Activated CD4-positive, CD25-positive, alpha-beta regulatory T cell (primary cell): ENCODE measurements at places on chromosomes 11 and 22.

GRCh38 chr11:12690663-12691062, 16.4 kb downstream of the TEAD1 start:
- no peak for DNase-seq

DNA sequence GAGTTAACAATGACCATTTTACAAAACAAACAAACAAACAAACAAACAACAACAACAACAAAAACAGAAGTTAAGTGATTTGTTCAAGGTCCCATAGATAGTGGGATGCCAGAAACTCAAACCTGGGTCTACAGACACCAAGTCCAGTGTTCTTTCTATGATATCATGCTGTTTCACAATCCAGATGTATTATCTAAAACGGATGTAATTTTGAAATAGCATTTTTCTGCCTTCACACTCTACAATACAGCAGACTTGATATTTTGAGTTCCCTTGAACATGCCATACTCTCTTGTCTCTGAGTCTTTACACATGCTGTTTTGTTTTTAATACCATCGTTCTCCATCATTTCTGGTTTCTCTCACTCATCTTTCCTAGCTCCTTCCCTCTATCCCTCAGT, 104.5 kb downstream of the RELT start:
- no peak for DNase-seq

DNA sequence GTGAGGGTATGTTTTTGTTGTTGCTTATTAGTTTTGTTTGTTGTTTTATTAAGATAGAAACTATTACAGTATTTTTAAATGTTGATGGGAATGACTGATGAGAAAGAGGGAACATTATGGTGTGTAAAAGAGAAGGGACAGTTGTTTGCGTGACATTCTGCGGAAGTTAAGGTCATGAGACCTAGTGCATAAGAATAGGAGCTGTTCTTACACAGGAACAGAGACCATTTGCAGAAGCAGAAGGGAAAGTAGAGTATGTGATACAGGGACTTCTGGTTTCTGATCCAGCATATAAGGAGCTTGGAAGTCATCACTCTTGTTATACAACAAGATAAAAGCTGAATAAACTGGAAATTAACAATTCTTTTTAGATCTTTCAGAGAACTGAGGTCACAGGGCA, 299.2 kb upstream of the API5 start:
- no peak for DNase-seq

DNA sequence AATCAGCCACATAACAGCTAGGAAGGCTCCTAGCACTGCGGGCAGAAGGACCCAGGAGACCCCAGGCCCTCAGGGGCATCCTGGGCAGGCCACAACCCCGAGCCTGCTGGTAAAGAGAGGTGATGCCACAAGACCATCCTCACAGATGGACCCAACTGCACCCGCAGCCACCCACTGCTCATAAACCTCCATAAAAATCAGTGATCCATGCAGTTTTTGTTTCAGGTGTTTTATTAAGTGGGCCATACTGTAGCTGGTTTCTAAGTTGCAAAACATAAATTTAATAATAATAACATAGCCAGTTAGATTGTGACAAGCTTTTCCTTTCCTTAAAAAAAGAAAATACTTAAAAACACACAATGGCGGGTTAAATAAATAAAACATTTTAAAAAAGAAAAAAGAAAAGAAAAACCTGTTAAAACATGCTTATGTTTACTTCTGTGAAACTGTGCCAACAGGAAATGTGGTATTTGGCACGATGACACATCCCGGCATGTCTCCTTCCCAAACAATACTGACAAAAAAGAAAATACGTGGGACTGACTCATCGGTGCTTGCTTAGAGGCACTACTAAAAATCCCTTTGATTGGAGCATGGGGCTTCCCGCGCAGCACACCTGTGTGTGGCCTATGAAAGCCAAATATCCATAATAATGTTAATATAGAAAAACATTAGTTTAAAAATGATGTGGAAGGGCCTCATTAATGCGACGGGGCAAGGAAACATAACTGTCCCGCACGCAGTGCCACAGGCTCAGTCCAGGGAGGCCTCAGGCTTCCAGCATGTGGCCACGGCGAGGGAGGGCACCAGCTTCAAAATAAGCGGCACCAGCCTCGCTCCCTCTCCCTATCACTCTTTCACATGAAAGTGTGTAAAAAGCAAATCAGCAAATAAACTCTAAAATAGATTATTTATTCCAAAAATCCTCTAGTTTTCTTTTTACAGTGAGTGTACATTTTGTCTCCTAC, 47.5 kb upstream of the SCUBE2 start:
- DNase-seq = no peak

DNA sequence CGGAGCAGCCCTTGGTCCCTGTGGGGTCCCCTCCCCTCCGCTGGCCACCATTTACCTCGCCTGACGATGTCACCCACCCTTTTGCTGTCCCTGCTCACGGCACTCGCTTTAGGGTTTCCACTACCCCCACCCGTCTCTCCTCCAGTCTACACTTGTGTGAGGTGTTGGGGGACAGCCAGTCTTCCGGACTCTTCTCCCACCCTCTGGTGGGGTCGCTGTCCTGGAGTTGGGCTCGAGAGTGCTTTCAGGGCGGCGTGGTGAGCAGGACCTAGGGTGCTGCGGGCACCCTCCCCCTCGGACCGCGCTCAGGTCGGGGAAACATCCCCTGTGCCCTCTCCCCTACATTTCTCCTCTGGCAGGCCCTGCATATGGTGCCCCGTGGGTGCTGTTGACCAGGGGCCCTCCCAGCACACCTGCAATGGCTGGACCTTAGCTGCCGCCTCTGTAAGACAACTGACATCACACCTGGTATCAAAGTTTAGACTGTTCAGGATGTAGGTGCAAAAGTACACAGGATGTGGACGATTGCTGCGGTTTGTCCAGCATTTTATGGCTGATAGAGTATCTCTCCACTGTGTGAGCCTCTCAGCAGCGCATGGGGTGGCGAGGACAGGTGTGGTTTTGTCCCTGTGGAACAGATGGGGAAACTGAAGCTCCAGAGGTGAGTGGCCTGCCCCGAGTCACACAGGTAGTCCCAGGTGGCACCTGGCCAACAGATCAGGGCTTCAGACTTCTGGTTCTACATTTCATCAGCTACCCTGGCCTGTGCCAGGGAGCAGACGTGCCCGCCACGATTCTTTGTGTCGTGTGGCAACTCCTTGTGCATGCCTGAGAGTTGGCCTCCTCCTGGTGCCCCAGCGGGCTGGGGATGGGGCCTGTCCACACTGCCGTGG, 1.2 kb downstream of the GRK2 start:
- DNase-seq = no peak

- no peak for DNase-seq
Measured at GRCh38 chr22:22816766-22817410, 70.7 kb upstream of the IGLL5 start.

- DNase-seq = no peak
Measured at GRCh38 chr11:73399159-73399590, 23.0 kb downstream of the RELT start.

GRCh38 chr11:92455210-92455790, 230.7 kb downstream of the FAT3 start:
- no peak for DNase-seq

DNA sequence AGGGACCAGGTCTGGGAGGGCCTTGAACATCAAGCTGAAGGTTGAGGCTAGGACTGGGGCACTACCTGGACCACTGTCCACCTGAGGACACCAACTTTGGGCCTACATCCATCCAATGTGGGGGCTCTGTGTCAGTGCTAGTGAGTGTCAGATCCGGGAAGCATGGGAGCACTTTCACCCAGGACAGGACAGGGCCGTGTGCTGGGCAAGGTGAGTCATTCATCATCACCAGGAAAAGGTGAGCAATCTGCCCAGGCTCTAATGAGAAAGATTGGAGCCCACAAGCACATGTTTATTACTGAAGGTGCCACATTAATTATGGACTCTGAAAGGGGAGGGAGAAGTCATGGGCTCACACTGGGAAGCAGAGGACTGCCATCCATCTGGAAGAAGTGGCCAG, 39.7 kb upstream of the DRD2 start:
- DNase-seq = no peak

DNA sequence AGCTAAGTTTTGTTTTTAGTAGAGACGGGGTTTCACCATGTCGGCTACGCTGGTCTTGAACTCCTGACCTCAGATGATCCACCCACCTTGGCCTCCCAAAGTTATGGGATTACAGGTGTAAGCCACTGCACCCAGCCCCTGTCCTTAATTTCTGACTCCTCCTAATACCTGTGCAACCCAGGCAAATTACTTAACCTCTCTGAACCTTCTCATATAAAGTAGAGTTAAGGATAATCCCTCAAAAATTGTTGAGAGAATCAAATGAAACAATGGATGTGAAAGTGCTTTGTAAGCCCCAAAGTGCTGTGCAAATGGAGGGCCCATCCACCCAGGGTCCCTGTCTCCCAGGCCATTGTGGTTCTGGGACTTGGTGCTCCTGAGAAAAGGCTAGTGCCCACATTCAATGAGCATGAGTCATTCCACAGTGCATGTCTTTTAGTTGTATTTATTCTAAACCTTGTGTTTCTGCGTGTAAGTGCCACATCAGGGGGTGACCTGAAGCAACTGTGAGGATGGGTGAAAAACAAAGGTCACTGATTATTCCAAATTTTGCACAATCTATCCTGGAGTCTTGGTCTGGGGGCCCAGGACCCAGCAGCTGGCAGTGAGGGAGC, 61.4 kb upstream of the PTPRJ start:
- no peak for DNase-seq

DNA sequence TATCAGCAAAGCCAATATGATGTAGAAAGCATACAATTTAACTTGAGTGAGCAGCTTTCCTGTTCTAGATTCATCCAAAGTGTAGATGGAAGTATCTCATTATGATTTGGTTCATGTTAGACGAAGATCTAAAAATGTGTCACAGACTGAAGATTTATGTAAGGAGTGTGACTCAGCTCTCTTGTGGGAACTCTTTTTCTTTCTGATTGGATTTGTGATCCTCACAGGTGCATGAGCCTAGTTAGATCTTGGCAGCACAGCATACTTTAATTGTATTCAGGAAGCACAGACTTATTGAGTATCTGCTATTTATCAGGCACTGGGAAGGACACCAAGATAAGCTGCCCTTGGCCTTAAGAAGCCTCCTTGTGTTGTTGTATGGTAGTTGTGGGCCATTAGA, 147.1 kb downstream of the C11orf91 start:
- DNase-seq = no peak

- DNase-seq = no peak
Measured at GRCh38 chr22:25659413-25659812, 82.6 kb upstream of the MYO18B start.

- no peak for DNase-seq
Measured at GRCh38 chr11:105399511-105399910, 210.4 kb upstream of the GRIA4 start.

- no peak for DNase-seq
Measured at GRCh38 chr22:40967111-40967760, 16.1 kb downstream of the RBX1 start.

DNA sequence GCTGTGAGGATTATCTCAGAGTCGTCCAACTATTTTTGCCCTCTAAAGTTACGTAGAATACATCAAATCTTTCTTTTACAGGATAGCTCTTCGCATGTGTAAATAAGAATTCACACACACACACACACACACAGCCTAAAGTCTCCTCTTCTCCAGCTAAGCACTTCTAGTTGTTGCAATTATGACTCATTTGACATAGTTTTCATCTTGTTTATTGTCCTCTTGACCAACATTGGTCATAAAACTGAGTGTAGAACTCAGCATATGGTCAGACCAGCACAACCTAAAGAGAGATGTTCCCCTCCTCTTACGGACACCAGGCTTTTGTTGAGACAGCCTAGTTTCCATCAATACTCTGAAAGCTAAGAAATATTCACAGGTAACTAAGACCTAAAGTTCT, 234.2 kb downstream of the BLID start:
- no peak for DNase-seq

GRCh38 chr11:68750195-68751003, 921 bp downstream of the TESMIN start:
- no peak for DNase-seq

DNA sequence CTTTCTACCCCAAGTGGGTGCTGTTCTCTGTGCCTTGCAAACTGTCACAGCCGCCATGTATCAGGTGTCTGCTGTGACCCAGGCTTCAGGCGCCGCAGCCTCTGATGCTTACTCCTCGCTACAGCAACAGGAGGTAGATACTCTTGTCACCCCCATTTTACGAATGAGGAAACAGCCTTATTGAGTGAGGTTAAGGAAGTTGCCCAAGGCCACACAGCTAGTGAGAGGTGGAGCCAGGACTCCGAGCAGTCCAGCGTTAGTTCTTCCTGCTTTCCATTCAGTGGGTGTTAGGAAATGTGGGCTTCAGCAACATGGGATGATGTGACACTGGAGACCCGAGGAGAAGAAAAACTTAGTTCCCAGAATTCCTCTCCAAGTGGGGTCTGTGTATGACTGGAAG, 14.3 kb downstream of the RNF215 start:
- DNase-seq = no peak

- no peak for DNase-seq
Measured at GRCh38 chr22:36323855-36324331, 63.9 kb downstream of the MYH9 start.

- DNase-seq = no peak
Measured at GRCh38 chr11:106288822-106289387, 211.4 kb downstream of the AASDHPPT start.

DNA sequence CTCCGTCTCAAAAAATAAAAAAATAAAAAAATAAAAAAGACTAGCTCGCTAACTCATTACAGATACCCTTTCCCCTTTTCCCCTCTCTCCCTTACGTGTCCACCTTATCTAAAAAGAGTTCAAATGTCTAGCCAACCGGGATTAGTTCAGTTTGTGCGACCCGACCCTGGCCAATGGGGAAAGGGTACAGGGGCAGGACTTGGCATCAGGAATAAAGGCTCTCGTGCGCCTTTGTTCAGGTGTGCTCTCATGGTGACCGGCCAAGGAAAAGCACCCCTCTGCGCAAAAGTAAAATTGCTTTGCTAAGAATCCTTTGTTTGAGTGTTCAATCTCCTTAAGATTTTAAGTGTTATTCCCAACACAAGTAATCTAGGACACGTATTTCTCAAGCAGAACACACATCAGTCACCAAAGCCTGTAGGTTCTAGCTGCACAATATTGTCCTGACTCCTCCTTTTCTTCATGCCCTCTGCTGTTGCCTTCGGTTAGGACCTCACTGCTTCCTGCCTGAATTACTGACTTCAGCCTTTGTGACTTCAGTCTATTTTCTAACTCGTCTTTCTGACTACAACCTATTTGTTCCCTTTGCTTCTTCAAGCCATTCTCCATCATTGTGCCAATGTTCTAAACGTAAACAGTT, 20.7 kb upstream of the CECR2 start:
- no peak for DNase-seq

DNA sequence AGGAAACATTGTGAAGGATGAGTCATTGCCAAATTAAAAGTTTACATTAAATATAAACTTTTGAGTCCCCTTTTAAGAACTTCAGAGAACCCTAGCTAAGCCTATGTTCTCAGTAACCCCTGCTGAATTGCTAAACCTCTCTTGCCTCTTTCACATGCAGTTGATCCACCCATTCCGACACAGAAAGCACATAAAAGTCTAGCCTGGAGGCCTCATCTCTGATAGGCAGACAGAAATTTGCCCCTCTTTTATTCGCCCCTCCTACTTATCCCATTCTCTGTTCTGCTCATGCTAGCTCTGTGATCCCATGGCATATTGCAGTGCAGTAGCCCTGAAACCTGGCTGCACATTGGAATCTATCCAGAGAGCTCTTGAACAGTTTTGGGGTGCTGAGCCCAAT, 58.2 kb upstream of the PDE3B start:
- DNase-seq = no peak

GRCh38 chr11:115302946-115303703, 201.1 kb downstream of the CADM1 start:
- no peak for DNase-seq
